Stimulated activated CD4-positive, alpha-beta T cell treated with anti-CD3 and anti-CD28 coated beads, Interleukin-2, amount 100 ng/mL, for 48 hours (primary cell): ENCODE measurements at places on chromosomes 6 and 20.

- no peak for DNase-seq
These were observed 39.0 kb upstream of the SLC22A1 start for GRCh38 chr6:160082627-160083026.

DNA sequence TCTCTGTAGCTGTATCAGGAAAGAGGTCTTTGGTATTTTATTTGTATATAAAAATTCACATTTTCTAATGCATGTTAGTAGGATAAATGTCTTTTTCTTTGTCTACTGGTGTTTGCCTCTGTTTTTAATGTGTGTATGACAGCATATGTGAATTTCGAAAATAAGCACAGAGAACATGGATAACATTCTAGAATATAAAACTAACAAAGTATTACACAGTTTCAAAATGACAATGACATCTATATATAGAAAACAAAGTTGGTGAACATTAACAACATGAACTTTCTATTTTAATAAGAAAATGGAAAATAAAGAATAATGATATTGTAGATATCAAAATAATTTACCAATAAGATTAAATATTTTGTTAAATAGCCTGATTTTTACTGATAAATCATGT is 608.0 kb downstream of the COL12A1 start:
- no peak for DNase-seq

- DNase-seq: no peak
These were observed 51.4 kb downstream of the CD40 start for GRCh38 chr20:46169245-46170171.

GRCh38 chr6:160418370-160418769 is 70.2 kb downstream of the SLC22A3 start:
- DNase-seq: no peak

DNA sequence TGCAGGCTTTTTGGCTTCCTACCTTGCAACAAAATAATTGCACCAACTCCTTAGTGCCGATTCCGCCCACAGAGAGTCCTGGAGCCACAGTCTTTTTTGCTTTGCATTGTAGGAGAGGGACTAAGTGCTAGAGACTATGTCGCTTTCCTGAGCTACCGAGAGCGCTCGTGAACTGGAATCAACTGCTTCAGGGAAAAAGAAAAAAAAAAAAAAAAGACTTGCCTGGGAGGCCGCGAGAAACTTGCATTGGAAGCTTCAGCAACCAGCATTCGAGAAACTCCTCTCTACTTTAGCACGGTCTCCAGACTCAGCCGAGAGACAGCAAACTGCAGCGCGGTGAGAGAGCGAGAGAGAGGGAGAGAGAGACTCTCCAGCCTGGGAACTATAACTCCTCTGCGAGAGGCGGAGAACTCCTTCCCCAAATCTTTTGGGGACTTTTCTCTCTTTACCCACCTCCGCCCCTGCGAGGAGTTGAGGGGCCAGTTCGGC is 420 bp downstream of the SOX4 start:
- no peak for DNase-seq

- DNase-seq: no peak
These were observed 232.3 kb upstream of the DTNBP1 start for GRCh38 chr6:15894973-15895725.

- no peak for DNase-seq
These were observed 3.7 kb downstream of the SAPCD1 start for GRCh38 chr6:31765910-31766794.

- DNase-seq: no peak
These were observed 23.1 kb downstream of the CRYBG1 start for GRCh38 chr6:106383573-106383972.

- DNase-seq: no peak
These were observed 82.6 kb downstream of the TBX18 start for GRCh38 chr6:84681693-84682326.

GRCh38 chr6:166143011-166143410 is 24.6 kb downstream of the TBXT start:
- no peak for DNase-seq

GRCh38 chr6:82251942-82252341 is 4.4 kb upstream of the IBTK start:
- DNase-seq: no peak
